Esophagus squamous epithelium (tissue), 5 donors: ENCODE measurements at places on chromosomes 4 and X.

DNA sequence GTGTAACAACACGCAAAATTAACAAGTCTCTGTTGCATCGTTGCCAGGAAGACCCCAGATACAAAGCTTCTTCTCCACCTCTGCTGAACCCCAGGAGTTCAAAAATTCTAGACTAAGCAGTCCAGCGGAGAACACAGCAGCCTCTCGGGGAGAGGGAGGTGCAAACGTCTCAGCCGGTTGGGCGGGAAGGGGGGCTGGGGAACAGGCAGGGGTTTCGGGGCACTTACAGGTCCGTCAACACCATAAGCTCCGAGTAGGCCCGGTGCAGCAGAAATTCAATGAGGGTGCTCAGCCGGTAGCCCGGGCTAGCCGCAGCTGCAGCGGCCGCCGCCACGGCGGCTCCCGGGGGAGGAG is 394 bp downstream of the MED14 start:
- no peak for DNase-seq

- DNase-seq: no peak
These were observed 4.9 kb upstream of the NAF1 start for GRCh38 chr4:163171590-163171989.

DNA sequence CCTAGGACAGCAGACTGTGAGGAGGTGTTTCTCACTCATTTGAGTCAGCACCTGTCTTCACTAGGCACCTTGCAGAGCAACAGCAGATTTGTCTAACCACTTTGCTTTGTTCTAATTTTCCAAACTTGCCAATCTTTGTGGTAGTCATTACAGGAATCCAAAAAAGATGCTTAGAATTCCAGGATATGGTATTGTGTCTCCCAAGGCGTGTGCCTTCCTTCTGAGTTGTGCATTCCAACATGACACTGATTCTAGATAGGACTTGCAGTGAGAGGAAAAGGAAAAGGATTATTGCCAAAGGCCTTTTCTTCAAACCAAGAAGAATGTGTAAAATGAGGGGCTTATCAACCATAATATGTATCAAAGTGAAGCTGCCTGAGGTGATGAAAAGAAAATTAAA is 126.2 kb downstream of the MAPK10 start:
- no peak for DNase-seq

DNA sequence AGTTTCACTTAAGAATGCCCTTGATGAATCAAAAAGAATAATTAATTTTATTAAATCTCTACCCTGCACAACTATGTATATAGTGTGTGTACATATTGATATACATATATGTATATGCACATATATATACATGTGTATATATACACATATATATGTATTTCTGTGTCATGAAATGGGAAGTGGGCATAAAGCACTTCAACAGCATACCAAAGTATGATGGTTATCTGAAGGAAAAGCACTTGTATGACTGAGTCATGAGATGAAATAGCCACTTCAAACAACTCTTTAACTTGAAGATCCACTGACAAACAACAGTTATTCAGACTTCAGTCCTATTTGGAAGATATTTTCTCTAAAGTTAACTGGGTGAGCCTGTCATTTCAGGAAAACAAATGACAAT is 16.3 kb downstream of the RNF128 start:
- DNase-seq: no peak

DNA sequence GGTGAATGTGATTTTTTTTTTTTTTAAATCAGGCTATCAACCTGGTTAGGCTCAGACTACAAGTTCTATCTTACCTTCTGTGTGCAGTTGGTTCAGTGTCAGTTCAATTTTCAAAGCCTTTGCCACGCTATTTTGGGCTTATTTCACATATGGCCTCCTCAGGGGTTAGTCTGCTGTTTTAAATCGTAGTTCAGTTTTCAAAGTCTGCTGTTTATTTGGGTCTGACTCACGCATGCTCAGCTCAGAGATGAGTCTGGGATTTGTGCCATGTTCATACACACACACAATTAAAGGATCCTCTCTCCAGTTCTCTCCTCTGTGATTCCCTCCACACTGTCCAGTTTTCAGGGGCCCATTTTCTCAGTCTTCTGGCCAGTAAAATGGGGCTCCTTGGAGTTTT is 32.3 kb upstream of the ZFX start:
- no peak for DNase-seq

DNA sequence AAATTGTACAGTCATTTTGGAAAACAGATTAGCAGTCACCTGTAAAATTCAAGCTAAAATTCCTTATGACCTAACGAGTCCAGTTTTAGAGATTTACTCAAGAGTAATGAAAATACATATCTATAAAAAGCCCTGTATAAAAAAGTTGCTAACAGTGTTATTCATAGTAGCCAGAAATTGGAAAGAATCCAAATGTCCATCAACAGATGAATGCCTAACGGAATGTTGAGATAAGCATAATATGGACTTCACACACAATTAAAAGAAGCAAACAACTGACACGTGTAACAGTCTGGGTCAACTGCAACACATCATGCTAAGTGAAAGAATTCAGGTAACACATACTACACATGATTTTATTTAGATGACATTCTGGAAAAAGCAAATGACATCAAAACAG is 584.8 kb upstream of the AGA start:
- DNase-seq: no peak

- DNase-seq: no peak
These were observed 37.0 kb upstream of the ABCG2 start for GRCh38 chr4:88195328-88196012.

DNA sequence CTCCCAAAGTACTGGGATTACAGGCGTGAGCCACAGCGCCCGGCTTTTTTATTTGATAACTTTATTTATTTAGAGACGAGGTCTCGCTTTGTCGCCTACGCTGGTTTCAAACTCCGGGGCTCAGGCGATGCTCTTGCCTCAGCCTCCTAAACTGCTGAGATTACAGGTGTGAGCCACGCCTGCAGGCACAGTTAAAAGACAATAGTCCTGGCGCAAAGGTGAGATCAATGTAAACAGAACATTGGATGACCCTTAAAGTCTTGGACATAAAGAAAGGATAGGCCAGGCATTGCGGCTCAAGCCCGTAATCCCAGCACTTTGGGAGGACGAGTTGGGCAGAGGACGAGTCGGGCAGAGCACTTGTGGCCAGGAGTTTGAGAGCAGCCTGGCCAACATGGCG is 2.8 kb upstream of the TXLNG start:
- DNase-seq: no peak

GRCh38 chr4:147578051-147578476 is 39.1 kb upstream of the TMEM184C start:
- DNase-seq: no peak

GRCh38 chrX:132483488-132483887 is 5.3 kb downstream of the MBNL3 start:
- no peak for DNase-seq

DNA sequence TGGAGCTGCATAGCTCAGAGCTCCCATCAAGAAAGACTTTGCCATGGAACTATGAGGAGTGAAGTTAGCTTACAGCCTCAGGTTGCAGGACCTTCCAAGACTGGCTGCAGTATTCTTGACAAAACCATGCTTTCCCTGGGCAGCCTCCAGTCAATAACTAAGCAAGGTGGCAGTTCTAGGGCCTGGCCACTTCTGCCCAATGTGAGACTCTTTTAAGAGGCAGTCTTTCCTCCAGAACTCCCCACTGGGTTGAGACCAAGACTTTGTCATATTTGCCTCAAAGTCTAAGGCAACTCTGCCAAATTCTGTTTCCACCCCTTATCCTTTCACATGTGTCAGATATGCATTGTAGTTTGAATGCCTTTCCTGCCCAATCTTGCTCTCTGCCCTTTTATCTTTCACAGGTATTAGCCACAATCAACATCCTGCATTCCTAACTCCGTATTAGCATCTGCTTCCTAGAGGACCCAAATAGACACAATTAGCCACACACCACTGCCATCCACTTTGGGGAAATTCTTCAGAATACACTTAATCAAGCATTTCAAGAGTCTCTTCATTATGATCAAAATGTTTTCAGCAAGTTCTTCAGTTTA is 17.7 kb upstream of the SLC25A43 start:
- DNase-seq: no peak

- DNase-seq: peak; percentile 6
These were observed 32.4 kb upstream of the THOC2 start for GRCh38 chrX:123764967-123765871.

GRCh38 chr4:11468901-11469300 is 40.2 kb upstream of the HS3ST1 start:
- no peak for DNase-seq

DNA sequence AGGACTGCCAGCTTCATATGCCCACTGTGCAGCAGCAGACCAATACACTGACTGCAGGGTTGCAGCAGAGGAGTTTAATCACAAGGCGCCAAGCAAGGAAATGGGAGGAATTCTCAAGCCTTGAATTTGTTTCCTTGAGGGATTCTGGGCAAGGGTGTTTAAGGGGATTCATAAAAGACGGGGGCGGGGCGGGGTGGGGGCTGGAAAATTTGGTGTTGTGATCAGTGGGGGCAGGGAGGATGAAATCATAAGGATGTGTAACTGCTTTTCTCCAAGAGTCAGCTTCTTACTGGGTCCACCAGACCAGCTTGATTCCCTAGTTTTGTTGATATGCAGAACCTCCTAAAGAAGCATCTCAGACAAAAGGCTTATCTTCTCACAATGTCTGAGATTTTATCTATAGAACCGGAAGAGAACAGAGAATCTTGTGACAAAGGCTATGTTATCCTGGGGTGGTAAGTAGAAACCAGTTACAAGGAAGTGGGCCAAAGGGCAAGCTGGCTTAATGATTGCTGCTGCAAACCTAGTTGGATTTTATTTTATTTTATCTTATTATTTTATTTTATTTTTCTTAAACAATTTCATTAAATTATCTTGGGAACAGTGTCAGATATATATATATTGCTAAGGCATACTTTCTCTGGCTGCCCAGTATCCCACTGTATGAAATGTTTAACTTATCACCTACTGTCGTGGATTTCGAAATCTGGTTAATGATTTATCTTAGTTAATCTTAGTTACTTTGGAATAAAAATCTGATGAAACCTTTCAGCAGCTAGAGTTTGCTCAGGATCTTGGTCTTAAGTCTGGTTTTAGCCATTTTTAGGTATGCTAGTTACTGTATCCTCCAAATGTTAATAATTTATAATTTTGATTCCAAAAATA is 276.4 kb downstream of the RPA4 start:
- no peak for DNase-seq

DNA sequence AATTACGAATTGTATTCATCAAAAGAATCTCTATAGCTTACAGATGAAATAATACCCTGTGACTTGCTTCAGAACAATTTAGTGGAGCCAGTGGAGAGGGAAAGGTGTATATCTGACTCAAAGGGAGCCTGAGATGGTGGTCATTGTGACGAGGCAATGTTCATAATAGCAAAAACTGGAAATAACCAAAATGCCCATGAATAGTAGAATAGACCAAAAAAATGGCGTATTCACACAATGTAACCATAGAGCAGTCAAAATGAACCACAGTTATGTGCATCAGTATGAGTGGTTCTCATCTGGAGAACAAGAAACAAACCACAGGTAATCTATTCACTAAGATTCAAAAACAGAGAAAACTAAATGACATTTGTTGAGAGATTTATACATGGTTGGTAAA is 125.3 kb upstream of the CLNK start:
- no peak for DNase-seq

- no peak for DNase-seq
These were observed 21.9 kb upstream of the HERC6 start for GRCh38 chr4:88356771-88357170.

DNA sequence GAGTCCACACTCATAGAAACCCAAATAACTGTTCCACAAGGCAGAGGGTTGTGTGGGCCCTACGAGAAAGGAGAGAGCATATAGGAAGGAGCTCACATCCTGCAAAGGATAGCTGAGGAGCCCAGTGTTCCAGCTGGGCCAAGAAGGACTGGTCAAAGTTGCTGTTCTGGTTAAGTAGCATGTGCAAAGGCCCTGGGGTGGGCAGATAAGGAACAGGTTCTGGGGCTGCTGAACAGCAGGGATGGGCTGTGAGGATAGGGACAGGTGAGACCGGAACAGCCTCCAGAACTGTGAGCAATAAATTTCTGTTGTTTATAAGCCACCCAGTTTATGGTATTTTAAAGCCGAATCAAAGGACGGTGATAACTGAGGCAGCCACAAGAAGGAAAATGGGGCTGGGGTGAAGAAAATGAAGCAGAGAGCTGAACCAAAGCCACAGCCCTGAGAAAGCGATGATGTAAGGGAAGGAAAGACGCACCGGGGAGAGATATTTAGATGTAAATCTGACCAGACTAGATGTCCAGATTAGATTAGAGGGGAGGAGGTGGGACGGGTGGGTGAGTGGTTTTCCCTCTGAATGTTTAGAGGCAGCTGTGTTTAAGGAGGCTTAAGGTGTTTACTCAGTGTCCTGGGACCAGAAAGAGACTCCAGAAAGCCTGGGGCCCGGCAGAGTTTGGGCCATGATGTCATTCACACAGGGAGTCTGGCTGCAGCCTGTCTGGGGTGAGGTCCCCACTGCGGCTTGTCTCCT is 180.8 kb upstream of the BCOR start:
- DNase-seq: no peak

DNA sequence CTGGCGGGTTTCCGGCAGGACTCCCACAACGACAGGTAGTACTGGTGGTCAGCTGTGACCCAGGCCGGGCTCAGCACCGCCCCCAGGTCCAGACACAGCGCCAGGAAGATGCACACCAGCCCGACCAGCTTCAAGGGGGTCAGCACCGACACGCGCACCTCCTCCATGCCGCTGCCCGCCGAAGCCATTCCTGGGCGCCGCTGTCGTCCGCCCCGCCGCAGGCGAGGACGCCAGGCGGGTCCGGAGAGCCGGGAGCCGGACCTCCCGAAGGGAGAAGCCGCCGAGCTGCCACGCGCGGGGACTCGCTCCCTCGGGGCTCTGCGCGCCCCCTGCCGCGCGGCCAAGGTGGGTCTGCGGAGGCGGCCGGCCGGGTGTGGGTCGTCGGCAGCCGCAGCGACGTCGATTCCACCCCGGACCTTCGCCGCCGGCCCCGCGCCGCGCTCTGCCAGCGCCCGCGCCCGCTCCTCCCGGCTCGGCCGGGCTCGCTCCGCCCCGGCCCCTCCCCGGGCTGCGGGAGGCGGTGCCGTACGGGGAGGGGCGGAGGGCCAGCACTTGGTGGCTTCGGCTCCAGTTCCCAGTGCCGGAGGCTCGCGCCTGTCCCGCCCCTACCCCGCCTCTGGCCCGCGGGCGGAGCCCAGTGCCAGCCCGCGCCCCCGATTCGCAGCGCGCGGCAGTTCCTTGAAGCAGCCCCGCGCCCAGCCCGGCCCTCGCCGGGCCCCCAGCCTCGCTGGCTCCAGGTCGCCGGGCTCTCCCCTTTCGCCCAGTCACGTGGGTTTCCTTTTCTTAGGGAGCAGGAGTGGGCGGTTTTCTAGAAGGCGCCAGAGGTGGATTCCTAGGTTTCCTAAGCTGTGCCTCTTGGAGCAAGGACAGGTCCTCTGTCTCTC is at the start of gene TMEM47:
Gene TMEM47 (minus strand): TSS at position 444 of the 884 bp plus-strand sequence. CDS start 256 bp downstream, at position 188.
- no peak for DNase-seq

DNA sequence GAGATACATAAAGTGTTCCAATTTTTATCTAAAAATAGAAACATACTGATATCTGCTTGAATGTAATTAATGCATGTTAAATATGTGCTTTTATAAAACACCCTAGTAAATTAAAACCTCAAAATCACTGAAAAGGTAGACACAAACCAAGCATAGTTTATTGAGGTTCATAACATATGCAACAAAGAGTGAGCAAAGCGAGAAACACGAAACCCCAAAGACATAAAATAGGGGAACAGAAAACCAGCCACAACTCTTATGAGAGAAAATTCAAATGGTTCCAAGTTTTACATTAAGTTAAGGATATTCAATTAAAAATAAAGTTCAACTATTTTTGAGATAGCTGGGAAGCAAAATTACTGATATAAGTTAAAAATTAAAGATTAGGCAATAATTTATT is 336.4 kb upstream of the AGA start:
- DNase-seq: no peak

GRCh38 chr4:69713593-69713992 is 46.8 kb downstream of the SULT1B1 start:
- DNase-seq: no peak
